ENCODE measurements at places on chromosomes 2 and 18. TPM values are rescaled to one million over a fixed set of nuclear protein-coding genes. Genes with fewer than 3 reads are reported as not detected.

- H3K4me1 ChIP-seq = peaks cover 15% of the 10 kb centered on the region
- no peaks in the 10 kb centered on the region for H3K27me3 ChIP-seq
- no peak for DNase-seq
- H3K27ac ChIP-seq = 0 out of 2 replicates have a peak overlapping the region, but pooled peaks have one; percentile 16
- no peaks in the 10 kb centered on the region for H3K36me3 ChIP-seq
Measured at GRCh38 chr2:212381428-212382102, 157.0 kb downstream of the ERBB4 start.

GRCh38 chr2:178679891-178680290 is 127.3 kb downstream of the TTN start:
- no peaks in the 10 kb centered on the region for H3K4me1 ChIP-seq
- H3K4me3 ChIP-seq = no peak overlapping the region
- no peak for DNase-seq
- no peak overlapping the region for H3K27ac ChIP-seq
- H3K36me3 ChIP-seq = no peaks in the 10 kb centered on the region

GRCh38 chr2:13006829-13007717 is 290.3 kb downstream of the TRIB2 start:
- H3K36me3 ChIP-seq = no peaks in the 10 kb centered on the region
- H3K27ac ChIP-seq = no peak overlapping the region
- H3K27me3 ChIP-seq = no peaks in the 10 kb centered on the region
- peak; percentile 86 for DNase-seq
- no peaks in the 10 kb centered on the region for H3K4me1 ChIP-seq

GRCh38 chr2:16067866-16068551 is 127.7 kb downstream of the MYCN start:
- no peak overlapping the region for H3K4me3 ChIP-seq
- H3K27me3 ChIP-seq = no peaks in the 10 kb centered on the region
- 0 out of 2 replicates have a peak, but pooled peaks cover 3% of the 10 kb centered on the region for H3K4me1 ChIP-seq
- DNase-seq = no peak
- no peak overlapping the region for H3K27ac ChIP-seq
- H3K36me3 ChIP-seq = peaks cover 18% of the 10 kb centered on the region

GRCh38 chr2:123514613-123515207 is 510.4 kb upstream of the CNTNAP5 start:
- no peak overlapping the region for H3K4me3 ChIP-seq
- no peaks in the 10 kb centered on the region for H3K36me3 ChIP-seq
- DNase-seq = peak; percentile 38
- no peak overlapping the region for H3K27ac ChIP-seq
- peaks cover 15% of the 10 kb centered on the region for H3K4me1 ChIP-seq

GRCh38 chr2:36798724-36799123 is 102.2 kb downstream of the VIT start:
- H3K27ac ChIP-seq = no peak overlapping the region
- H3K4me3 ChIP-seq = no peak overlapping the region
- H3K27me3 ChIP-seq = no peaks in the 10 kb centered on the region
- H3K4me1 ChIP-seq = peaks cover 11% of the 10 kb centered on the region

DNA sequence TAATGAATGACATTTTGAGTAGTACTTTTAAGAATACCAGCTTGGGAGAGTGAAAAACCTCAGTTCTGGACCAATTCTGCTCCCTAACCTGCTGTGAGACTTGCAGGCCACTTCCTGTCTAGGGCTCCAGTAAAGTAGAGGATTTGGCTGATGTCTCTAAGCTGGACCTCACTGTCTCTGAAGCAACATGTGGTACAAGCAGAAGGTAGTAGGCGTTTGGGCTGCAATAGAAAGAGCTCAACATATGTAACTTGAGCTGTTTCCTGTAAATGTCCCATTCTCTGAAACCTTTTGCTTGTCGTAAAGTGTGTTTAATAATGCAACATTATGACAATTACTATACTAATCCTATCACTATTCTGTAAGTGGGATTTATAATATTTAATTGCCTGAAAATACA is 213.1 kb downstream of the MYO3B start:
- no peaks in the 10 kb centered on the region for H3K27me3 ChIP-seq
- no peaks in the 10 kb centered on the region for H3K36me3 ChIP-seq
- no peaks in the 10 kb centered on the region for H3K4me1 ChIP-seq
- no peak for DNase-seq

- no peak overlapping the region for H3K4me3 ChIP-seq
- H3K27me3 ChIP-seq = no peaks in the 10 kb centered on the region
- no peaks in the 10 kb centered on the region for H3K4me1 ChIP-seq
- DNase-seq = peak; percentile 38
- H3K36me3 ChIP-seq = no peaks in the 10 kb centered on the region
Measured at GRCh38 chr18:13374468-13375301, 156.1 kb downstream of the LDLRAD4 start.

DNA sequence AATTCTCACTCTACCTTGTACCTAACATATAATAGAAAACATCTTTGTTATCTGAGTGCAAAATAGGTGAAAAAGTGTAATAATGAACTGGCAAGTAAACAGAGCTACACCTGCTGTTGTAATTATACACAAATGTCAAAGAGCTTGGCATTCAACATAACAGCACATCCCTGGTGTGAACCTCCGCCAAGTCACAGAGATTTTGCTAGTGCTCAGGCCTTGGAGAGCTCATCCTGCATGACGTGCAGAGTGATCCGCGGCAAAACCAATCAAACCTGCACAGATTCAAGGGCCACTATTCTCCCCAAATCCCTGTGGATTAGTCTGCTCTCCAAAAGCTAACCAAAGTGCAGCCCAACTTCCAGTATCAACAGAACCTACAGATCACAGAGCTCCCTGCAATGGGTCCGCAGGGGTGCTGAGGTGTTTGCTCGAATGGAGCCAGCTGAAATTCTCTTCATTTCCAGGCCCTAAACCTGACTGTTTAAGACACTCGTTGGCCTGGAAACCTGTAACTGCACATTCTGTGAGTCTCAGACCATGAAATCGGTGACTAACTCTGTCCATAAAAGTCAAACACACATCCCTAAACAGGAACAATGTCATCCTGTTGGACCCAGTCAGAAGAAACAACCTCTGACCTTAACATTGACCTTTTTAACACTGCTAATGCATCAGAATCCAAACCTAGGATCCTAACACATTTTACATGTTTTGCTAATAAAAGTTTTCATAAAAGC is 111.8 kb downstream of the EPB41L3 start:
- DNase-seq = no peak
- H3K4me1 ChIP-seq = no peaks in the 10 kb centered on the region
- no peak overlapping the region for H3K4me3 ChIP-seq
- H3K36me3 ChIP-seq = no peaks in the 10 kb centered on the region

DNA sequence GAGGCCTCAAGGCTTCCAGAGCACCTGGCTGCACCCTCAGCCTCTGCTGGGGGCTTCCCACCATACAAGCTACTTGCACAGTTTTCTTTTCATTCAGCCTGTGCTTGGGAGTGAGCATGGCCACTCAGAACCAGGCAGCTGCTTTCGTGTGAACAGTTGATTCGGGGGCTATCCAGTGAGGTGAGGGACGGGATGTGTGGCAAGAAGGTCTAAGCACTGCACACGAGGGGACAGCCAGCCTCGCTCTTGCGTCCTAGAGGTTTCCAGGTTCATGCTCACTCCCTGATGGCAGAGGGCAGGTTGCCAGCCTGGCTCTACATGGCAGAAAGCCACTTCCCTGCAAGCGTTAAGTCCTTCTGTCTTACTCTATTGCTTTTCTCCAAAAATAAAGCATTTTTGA is 146.2 kb downstream of the MBP start:
- H3K4me1 ChIP-seq = peaks cover 12% of the 10 kb centered on the region
- no peak for DNase-seq
- no peak overlapping the region for H3K4me3 ChIP-seq
- H3K36me3 ChIP-seq = no peaks in the 10 kb centered on the region
- H3K27me3 ChIP-seq = no peaks in the 10 kb centered on the region

GRCh38 chr2:108621687-108622681 is 87.7 kb downstream of the LIMS1 start:
- H3K27ac ChIP-seq = no peak overlapping the region
- H3K4me3 ChIP-seq = peak overlapping the region; percentile 15
- H3K27me3 ChIP-seq = no peaks in the 10 kb centered on the region
- peaks cover 36% of the 10 kb centered on the region for H3K4me1 ChIP-seq

DNA sequence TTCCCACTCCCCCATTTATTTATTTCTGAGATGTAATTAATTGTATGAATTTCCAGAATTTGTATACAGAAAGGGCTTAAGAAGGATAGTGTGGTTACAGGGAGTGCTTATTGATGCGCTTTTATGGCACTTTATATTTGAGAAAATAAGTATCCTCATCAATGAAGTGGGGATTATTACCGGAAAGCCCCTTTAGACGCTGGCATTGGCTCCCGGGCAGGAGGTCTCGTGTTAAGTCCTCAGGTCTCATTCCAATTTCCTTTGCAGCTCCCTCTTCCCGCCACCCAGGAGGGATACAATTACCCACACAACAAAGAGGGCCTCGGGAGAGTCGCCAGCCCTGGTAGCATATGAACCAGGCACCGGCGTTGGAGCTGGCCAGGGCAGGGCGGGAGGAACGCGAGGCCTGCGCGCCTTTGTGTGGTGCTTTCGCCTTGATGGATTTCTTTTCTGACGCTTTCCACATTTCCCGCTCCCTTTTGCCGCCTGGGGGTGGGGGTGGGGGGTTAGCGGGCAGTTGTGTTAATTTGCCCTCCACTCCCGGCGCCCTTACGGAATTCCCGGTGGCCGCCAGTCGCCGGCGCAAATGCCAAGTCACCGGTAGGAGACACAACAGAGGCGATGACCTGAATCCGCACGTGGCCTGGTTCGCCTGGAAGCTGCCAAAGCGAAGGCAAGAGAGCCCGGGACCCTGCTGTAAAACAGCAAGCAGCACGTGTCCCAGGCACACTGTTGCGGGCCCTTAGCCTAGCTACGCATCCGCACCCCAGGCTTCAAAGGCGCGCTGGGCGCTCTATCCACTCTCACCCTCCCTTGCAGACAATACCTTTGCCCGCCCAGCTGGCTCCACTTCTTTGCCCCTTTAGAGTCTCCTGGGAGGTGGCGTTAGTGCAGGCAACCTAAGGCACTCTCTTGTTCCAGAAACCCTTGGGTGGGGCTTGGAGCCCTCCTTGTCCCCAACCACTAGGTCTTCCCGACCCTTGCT is 3.3 kb downstream of the GAD1 start:
- no peak overlapping the region for H3K27ac ChIP-seq
- H3K4me3 ChIP-seq = peak overlapping the region; percentile 63
- peak; percentile 83 for DNase-seq
- H3K4me1 ChIP-seq = peaks cover 61% of the 10 kb centered on the region

The GREB1L gene
- not detected for total RNA-seq

The DLX1 gene
- not detected for total RNA-seq

The FAM110C gene
- 24.8 TPM for total RNA-seq
